ENCODE measurements at places on chromosomes 7 and 10.

- no peak for DNase-seq
Observed at GRCh38 chr10:13633689-13634088, 46.9 kb downstream of the PRPF18 start.

- no peak for DNase-seq
Observed at GRCh38 chr10:78176320-78177317, 143.0 kb downstream of the RPS24 start.

DNA sequence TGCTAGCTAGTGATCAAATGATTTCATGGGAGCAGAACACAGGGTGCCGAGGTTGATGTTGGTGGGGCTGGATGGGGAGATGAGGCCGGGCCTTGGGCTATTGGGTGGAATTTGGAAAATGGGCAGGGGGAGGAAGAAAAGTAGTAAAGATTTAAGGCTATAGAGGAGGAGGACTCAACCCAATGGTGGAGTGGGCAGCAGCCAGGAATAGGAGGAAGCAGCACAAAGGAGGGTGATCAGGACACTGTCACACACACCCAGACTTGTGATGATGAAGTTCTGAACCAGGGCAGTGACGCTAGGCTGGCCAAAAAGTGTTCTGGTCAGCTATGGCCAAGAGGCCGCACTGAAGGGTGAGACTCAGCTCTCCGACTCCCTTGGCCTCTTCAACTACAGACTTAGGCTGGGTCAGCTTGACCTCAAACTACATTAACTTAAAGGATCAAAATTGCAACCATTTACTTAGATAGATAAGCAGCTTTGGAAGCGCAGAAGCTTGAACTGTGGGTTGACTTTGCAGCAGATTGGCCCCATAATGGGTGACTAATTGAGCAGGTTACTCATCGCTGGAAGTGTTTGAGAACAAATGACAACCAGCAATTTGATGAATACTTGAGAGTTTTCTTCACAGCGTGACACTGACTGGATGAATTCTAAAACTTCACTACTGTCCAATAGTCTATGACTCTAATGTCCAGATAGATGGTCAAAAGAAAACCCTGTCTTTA is 29.4 kb upstream of the GPR26 start:
- DNase-seq = no peak

DNA sequence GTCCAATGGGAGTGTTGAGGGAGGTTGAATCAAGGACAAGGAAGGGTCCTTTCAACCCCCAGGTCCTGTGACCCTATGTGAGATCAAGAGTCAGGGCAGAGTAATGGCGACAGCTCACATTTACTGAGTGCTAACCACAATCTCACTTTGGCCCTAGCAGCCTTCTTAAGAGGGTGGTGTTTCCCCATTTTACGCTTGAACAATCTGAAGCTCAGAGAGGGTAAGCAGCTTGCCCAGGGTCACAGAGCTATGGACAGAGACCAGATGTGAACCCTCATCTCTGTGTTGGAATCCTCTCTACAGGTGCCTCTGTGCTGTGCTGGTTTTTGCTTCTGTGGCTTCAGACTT is 102.0 kb downstream of the GRK5 start:
- no peak for DNase-seq

DNA sequence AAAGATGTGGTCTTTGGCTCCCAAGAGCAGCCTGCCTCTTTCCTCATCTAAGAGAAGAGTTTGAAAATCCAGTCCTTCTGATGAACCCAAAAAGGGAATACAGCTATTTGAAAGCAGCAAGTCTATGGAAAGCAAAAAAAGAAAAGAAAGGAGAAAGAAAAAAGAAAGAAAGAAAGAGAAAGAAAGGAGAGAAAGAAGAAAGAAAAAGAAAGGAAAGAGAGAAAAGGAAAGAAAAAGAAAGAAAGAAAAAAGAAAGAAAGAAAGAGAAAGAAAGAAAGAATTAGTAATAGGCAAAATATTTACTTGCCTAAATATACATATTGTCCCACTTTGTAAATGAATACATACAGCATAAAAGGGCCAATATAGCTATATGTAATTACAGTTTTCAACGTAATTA is 89.0 kb downstream of the SEMA3D start:
- DNase-seq = no peak

DNA sequence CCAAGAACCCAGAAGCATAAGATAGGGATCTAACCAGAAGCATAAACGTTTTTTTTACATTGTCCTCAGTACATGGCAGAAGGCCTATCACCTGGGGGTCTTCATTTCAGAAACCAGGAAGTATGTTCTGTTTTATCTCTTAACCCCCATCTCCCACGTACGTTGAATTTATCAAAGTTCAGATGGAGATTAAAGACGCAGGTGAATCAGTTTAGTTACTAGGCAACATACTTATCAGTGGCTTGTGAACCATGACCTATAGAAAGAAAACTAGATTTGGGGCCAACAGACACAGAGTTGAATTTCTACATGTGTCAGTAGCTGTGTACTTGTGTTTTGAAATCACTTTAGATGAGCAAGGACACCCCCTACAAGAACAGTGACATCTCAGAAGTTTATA is 122.7 kb downstream of the GPR158 start:
- no peak for DNase-seq

DNA sequence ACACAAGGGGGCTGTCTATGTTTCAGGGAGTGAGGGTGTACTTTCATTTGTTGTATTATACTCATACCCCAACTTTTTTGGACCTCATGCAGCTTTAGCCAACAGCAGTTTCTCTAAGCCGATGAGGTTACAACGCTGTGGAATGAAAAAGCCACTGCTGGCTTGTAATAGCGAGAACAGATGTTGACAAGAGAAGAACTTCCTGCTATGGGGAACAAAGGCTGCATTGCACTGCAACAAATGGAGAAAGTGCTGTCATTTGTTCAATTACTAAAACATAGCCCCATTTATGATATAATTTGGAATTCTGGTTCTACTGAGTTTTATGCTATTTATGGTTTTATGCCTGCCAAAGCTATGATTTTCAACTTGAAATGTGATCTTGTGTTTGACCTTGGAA is 104.2 kb upstream of the TMEM72 start:
- no peak for DNase-seq

DNA sequence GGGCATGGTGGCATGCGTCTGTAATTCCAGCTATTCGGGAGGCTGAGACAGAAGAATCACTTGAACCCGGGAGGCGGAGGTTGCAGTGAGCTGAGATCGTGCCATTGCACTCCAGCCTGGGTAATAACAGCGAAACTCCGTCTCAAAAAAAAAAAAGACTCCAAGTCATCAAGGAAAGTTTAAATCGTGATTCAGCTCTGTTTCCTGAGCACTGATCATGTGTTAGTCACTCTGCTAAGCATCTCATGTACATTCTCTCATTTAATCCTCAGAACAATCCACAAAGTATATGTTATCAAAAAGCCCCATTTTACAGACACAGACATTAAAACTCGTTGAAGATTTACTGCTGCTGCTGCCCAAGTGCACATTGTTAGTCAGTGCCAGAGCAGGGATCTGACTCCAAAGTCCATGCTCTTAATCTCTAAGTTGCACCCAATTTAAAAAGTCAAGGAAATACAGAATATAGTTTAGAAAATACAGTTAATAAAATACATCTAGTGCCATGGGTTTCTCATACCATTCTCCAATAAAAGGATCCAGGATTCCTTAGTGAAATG is 6.2 kb downstream of the PIK3AP1 start:
- no peak for DNase-seq

- DNase-seq = no peak
Observed at GRCh38 chr10:31601136-31601535, 282.1 kb downstream of the ZEB1 start.

DNA sequence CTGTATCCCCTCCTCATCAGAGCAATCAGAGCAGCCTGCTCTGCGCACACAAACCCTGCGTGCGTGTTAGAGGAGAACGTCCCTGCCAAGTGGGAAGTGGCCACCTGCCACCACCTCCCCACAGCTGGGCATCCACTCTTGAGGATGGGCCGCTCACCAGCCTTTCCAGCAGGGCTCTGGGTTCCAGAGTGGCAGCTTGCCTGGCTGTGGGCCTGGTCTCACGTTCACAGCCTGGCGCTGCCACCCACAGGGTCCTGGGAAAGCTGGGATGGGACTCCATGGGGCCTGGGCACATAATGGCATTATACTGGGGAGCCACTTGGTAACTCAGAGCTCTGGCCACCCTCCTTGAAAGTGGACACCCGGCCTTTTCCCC is 151.1 kb upstream of the PPP2R2D start:
- DNase-seq = no peak

DNA sequence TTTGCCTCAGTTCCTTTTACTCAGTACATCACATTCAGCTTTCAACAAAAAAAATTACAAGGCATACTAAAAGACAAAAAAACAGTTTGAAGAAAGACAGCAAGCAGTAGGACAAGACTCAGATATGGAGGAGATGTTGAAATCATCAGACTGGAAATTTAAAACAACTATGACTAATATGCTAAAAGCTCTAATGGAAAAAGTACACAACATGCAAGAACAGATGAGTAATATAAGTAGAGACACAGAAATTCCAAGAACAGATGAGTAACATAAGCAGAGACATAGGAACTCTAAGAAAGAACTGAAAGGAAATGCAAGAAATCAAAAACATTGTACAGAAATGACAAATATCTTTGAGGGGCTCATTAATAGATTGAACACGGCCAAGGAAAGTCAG is 402.6 kb downstream of the NEBL start:
- DNase-seq = no peak

DNA sequence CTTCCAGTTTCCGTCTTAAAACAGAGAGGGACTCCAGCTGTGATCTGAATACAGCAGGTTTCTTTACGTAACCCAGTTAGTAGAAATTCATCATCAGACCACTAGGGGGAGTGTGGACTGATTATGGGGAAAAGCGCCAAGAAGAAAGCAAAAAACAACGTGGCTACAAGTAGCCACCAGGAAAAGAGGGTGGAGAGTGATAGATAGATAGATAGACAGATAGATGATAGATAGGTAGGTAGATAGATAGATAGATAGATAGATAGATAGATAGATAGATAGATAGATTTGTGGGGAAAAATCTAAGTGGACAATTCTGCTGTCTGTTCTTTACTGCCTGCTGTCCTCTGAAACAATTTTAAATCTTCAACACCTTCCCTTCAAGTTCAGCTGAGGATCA is 12.7 kb upstream of the AKR1B10 start:
- no peak for DNase-seq

- no peak for DNase-seq
Observed at GRCh38 chr7:69367780-69368179, 230.5 kb upstream of the AUTS2 start.

GRCh38 chr7:118111347-118111746 is 72.6 kb upstream of the LSM8 start:
- DNase-seq = no peak

DNA sequence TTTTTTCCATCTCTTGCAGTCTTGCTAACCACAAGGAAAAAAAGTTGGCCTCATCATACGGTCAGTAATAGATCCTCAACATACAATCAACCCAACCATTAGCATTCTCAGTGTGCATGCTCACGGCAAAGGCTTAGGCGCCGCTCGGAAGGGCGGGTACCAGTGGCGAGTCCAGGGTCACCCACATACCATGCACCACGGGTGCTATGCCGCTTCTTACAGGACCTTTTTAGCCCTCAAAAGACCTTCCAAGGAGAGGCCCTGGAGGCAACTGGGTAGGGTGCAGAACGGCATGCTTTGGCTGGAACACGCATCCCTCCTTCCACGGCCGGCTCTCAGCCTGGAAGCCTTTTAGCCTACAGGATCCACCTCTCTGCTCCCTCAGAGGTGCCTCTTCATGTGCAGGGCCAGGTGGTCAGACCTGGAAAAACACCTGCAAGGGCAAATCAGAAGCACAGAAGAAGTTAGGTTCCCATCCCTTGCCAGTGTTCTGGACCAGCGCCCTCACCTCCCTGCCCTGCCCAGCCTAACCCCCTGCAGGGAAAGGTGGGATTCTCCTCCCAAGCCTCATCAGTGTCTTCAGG is 5.8 kb downstream of the KLF6 start:
- DNase-seq = no peak

DNA sequence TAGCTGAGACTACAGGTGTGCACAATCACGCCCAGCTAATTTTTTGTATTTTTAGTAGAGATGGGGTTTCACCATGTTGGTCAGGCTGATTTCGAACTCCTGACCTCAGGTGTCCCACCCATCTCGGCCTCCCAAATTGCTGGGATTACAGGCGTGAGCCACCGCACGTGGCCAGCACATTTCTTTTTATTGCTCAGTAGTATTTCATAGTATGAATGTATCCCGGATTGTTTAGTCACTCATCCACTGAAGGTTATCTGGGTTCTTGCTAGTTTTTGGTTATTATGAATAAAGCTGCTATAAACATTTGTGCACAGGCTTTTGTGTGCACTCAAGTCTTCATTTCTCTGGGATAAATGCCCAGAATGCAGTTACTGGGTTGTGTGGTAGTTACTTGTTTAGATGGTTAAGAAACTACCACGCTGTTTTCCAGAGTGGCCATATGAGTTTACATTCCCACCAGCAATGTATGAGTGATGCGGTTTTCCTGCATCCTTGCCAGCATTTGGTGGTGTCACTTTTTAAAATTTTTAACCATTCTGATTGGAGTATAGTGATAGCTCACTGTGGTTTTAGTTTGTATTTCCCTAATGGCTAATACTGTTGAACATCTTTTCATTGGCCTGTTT is 275.8 kb upstream of the LYZL1 start:
- DNase-seq = no peak

DNA sequence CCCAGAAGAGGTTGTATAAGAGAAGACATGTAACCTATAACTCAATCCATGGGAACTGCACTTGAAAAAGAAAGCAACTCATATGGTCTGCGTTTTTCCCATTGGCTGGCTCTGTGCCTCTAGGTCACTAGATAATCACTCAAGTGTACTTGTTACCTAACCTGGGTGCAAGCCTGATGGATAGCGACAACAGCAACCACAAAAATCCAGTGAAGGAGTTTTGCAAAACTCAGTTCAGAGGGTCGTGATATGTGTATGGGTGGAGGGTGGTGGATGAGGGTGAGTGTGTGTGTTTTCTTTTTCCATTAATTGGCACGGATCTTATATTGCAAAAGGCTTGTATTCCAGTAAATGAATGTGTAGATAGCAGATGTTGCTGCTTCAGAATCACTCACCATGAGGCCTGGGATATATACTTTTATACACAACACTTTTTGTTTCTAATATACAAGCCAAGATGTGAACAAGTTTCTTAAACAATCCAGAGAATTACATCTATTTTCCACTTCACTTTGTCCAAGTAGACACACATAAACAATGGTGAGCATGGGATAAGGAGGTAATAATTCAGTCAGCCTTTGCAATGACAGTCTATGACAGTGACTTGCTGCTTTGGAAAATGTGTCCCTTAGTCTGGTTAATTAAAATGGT is 286.9 kb upstream of the DKK1 start:
- no peak for DNase-seq
